ENCODE measurements at places on chromosomes 11 and 22.

DNA sequence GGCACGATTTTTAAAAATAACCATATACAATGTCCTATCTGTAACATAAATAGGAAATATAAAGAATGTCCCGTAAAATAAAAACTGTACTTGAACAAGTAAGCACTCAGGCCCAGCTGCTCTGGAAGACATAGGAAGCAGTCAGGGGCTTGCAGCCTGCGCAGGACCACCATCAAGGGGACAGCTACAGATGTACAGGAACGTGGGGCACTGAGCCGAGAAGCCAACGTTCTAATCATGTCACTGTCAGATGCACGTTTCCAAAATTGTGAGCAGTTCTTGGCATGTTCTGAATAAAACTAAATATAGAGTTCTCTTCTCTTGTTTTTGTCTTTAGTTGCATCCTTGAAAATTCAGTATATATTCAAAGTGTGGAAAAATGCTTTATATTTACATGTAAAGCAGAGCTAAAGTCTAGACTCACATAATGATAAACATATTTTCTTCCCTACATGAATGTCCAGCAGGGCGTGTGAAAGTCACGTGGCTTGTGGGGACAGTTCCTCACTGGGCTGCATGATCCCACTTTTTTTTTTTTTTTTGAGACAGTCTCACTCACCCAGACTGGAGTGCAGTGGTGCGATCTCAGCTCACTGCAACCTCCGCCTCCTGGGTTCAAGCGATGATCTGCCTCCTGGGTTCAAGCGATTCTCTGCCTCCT lies 28.4 kb upstream of the TSPAN18 start:
- no peak for DNase-seq

DNA sequence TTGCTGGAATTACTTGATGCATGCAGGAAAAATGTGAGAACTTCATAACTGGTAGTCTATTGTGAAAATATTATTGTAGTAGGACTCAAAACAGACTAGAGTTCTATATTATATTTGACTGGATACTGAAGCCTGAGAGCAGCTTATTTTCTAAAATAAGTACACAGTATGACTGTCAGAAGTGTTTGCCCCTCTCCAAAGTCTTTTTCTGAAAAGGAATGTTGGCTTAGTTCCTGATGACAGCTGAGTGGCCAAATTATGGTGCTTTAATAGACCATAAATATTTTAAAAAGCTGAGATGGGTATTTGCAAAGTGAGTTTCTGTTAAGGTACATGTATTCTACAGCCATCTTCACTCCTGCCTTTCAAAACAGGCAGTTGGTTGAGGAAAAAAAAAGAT lies 13.1 kb downstream of the ZBED5 start:
- peak; percentile 12 for DNase-seq

GRCh38 chr11:82995754-82996398 lies 75.8 kb downstream of the RAB30 start:
- peak; percentile 77 for DNase-seq

DNA sequence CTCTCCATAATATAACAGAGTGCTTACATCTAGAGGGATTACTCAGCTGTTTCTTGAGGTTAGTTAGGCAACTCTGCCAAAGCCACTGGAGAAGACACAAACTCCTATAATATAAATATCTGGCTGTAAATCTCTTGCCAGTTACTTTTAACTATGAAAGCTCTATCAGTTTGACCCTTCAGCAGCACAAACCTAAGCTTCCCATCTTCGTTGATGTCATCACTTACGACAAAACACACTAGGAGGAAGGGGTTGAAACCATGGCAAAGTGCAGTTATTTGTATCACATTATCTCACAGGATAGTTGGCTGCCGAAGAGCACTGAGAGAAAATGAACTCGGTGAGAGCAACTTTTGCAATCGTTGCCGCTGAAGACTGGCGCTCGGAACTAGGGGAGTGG lies 922.1 kb downstream of the OPCML start:
- DNase-seq = peak; percentile 66

DNA sequence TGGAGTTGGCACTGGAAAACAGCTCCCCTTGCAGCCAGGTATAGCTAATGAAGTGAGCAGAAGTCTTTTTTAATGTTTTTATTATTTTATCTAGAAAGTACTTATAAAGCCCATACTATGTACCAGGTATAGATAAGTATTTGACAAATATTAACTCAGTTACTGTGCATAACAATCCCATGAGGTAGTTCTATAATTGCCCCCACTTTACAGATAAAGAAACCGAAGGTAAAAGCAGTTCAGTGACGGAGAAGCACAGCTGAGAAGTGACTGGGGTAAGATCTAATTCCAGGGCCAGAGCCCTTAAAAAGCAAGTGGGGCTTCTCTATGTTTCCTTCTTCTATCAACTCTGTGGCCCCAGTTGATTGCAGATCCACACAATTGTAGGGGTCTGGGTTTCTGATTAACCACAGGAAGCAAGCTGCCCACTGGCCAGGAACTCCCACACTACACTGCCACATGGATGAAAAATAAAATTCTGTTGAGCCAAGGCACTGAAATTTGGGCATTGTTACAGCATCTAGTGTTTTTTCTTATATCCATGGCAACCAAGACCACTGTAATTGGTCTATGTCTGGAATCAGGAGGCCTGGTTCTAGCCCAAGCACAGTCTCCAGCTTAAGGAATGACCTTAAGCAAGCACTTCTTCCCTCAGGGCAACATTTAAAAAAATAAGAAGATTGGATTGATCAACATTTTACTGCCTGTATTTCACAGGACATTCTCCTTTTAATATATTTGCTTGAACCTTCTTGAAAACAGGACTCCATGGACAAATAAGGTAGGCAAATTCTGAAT lies 55.3 kb upstream of the TEAD1 start:
- no peak for DNase-seq

GRCh38 chr22:33404723-33405122 lies 346.5 kb upstream of the SYN3 start:
- DNase-seq = no peak

GRCh38 chr11:65125197-65126056 lies 3.3 kb downstream of the MRPL49 start:
- DNase-seq = no peak

GRCh38 chr11:10898003-10898762 lies 40.3 kb upstream of the ZBED5 start:
- DNase-seq = no peak

DNA sequence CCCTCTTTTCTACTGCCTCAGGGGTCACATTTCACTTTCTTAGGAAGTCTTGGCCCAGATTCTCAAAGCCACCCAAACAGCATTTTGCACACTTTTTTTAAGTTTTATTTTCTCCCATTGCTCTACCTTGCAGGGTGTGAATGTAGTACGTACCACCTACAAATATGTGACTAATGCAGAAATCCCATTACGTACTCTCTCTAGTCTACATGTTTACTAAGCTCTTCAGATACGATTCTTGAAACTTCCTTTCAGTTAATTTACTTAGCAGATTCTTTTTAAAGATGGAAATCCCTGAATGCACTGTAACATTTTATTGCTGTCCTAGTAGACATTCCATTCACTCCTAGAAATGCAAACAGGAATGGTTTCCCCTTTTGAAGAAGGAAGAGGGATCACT lies 61.3 kb downstream of the LRRC4C start:
- no peak for DNase-seq

DNA sequence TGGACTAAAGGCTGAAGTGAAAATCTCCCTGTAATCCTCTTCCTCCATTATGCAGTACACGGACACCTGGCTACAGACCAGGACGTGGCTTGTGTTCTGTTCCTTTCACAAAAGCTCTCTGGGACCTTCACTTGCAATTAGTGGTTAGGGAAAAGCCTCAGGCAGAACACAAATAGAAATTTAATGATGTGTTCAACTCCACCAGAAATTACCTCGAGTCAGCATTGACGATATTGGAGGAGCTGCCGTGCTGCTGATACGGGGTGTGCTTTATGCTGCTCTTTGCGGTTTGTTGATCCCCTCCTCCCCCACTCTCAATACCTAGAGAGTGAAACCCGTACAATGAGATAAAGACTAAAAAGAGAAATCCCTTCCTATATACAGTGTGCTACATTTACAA lies 48.9 kb downstream of the POLD3 start:
- DNase-seq = no peak

- DNase-seq = no peak
Measured at GRCh38 chr11:42906226-42906625, 405.6 kb upstream of the API5 start.

DNA sequence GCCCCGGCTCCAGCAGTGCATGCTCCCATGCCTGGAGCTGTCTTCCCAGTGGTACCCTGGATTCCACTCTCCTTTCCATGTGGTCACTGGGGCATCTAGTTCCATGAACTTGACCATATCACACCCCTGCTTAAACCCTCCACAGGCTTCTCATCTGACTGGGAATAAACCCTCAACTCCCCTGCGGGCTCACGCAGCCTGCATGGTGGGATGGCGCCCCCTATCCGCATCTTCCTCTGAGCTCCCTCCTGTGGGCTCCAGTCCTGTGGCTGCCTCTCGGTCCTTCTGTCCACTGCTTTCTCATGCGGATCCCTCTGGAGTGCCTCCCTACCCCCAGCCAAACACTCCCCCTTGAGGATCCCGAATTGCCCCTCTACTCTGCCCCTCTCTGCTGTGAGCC lies 41.4 kb upstream of the TTLL12 start:
- DNase-seq = peak; percentile 14

DNA sequence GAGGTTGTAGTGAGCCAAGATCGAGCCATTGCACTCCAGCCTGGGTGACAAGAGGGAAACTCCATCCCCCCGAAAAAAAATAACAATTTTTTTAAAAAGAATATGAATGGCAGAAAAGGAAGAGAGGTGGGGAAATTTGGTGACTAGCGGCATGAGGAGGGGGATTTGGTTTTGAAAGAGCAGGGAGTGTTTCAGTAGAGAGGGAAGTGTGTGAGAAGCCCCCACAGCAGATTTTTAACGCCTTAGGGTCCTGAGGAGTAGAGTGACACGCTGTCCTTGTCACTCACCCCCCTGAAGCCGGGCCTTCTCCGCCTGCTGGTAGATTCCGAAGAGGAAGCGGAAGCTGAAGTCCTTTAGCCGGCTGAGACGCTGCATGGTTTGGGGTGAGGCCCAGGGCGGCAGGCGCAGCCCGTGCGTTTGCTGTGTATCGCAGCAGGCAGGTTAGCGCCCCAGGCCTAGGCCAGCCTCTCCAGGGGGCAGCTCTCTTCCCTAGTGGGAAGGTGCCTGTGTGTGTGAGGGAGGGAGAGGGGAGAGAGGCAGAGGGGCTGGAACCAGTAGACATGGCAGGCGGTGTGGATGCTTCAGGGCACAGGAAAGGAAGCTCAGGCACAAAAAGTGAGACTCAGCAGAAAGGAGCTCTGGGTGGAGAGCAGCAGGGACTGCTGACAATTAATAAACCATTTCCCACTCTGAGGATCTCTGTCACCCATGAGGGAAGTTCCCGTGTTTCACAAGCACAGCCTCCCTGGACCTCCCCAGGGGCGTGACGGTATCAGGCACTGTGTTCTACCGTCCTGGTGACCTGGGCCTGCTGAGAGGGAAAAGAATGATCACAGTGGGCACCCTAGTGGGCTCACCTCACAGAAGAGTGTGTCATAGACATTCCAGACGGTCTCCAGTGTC lies 3.9 kb downstream of the ACP2 start:
- DNase-seq = no peak

- DNase-seq = peak; percentile 92
Measured at GRCh38 chr11:28146123-28146751, 38.0 kb downstream of the METTL15 start.

DNA sequence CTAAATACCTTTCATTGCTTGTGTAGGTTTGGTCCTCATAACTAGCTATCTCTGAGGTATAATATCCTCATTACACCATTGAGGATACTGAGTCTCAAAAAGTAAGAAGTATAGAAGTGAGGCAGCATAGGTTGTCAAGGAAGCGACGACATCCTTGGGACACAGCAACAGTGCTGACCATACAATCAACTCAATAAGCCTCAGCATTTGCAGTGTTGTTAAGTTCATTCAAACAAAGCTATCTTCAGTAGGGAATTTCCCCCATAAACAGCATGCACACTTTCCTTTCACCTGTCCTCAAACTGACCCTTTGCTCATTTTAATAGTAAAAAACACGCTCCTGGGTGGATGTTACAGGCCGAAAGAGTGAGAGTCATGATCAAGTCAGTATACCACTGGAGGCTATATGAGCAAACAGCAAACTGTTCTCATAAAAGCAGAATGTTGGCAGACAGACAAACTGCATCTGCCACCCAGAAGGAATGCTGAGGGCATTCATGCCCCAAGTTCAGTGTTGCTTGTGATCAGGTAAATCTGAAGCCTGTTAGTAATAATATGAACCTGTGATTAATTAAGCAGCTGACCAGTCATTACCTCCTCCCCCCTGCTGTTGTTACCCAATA lies 756.2 kb upstream of the TENM4 start:
- no peak for DNase-seq

GRCh38 chr11:65547446-65548125 lies 10.6 kb downstream of the LTBP3 start:
- no peak for DNase-seq

GRCh38 chr11:68436162-68436888 lies 24.2 kb upstream of the PPP6R3 start:
- no peak for DNase-seq

DNA sequence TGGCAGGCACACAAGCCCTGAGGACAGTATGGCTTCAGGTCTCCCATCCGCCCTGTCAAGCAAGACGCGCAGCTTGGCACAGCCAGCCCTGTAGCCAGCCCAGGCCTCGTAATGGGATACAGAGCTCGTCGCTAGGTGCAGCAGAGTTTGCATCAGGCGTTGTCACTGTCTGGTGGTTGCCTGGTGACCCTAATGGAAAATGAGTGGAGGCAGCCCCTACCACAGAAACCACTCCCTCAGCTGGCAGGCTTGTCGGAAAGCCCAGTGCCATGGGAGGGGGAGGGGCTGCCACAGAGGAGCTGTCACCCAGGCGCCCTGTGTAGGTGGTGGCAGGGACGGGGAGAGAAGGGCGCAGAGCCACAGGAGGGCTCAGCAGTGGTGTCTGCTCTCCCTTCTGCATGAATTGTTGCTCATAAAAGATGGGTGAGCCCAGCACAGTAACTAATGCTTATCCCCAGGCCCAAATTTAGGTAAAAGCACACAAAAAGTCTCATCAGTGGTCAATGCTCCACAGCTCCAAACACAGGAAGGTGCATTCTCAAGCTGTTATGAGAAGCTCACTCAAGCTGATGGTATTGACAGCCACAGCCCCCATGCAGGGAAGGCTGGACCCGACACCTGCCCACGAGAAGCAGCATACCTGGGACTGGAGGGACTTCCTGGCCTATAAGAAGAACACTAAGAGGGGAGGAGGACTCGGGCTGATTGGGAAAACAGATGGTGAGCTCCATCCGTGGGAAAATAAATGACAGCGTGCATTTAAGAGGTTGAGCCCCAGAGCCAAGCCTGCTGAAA lies 164.6 kb downstream of the ETS1 start:
- no peak for DNase-seq

All from fibroblast of upper back skin (primary cell).